Activated T-helper 1 cell treated with anti-CD3 and anti-CD28 coated beads, Interleukin-2, amount 50 U/mL, for 16 hours (primary cell): ENCODE measurements at places on chromosomes 7 and 10.

- DNase-seq = no peak
These were observed 1.1 kb upstream of the SEMA4G start for GRCh38 chr10:100968062-100968736.

- no peak for DNase-seq
These were observed 89.0 kb downstream of the JMJD1C start for GRCh38 chr10:63376560-63377304.

DNA sequence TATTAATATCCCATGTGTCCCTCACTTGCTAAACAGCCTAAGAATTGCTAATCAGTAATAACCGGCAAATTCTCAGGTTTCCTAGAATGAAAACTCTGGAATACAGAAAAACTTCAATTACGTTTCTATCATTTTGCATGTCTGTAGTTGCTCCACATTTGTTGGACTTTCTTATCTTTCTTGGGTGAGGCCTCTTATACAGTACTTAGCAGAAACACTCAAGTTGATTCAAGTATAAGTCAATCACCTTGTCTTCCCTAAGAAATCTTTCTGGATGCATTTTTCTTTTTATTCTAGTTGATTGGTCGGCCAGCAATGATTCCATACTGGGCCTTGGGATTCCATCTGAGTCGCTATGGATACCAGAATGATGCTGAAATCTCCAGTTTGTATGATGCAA is 61.4 kb downstream of the MGAM2 start:
- DNase-seq = no peak

GRCh38 chr10:75410132-75411005 is 8.8 kb upstream of the ZNF503 start:
- no peak for DNase-seq

DNA sequence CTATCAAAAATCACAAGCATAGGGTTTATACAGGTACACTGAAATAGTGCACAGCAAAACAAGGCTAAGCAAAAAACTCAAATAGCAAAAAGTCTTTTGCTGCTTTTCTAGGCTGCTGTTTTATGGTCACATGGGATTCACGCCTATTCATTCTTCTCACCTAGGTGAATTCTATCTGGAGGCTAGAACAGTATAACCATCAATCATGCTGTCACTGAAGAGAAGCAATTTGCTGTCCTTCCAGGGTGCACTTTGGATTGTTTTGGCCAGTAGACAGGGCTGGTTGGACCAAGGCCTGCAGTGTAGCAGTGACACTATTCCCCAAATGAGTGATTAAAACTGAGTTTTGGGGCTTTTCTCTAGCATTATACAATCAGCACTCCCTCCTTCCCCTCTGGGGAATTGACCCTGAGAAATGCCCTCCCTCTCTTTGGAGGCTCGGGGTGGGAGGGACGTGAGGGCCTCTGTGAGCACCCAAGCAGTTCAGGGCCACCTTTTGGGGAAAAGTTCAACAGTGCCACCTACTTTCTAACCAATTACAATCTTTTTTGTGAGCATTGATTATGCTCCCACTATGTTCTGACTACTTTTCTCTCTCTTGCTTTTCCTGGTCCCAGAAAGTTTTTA is 16.2 kb upstream of the SND1 start:
- DNase-seq = no peak
